ENCODE measurements at places on chromosomes 3 and 15. TPM values are rescaled to one million over a fixed set of nuclear protein-coding genes. Genes with fewer than 3 reads are reported as not detected.
A peak's percentile ranks its signal among the peaks of the same experiment; 100 is the strongest.

GRCh38 chr3:168467115-168467714, 371.5 kb upstream of the GOLIM4 start:
- no peak overlapping the region for H3K27ac ChIP-seq
- H3K4me3 ChIP-seq, result no peak overlapping the region
- DNase-seq, result peak; percentile 77
- peaks cover 20% of the 10 kb centered on the region for H3K4me1 ChIP-seq
- no peaks in the 10 kb centered on the region for H3K36me3 ChIP-seq

GRCh38 chr3:149401212-149401925, 23.9 kb upstream of the TM4SF1 start:
- H3K4me3 ChIP-seq, result no peak overlapping the region
- peak; percentile 50 for DNase-seq
- peak overlapping the region; percentile 91 for H3K27ac ChIP-seq
- H3K27me3 ChIP-seq, result no peaks in the 10 kb centered on the region

DNA sequence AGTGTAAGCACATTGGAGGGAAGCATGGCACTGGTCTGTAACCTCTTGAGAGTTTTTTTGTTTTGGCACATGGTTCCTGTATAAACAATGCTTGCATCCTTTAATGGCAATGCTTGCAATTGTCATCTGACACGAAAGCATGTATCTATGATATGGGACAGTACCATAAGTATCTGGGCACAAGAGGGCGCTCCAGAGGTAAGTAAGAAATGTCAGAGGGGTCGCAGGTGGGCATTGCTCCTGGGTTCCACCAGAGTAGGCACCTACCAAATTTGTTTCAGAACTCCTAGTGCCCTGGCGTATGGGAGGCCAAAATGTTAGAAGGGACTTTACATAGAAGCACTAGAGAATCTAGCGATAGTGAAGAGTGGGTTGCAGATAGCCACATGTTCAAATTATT, 58.7 kb upstream of the BCHE start:
- DNase-seq, result no peak
- no peaks in the 10 kb centered on the region for H3K4me1 ChIP-seq
- no peak overlapping the region for H3K4me3 ChIP-seq

DNA sequence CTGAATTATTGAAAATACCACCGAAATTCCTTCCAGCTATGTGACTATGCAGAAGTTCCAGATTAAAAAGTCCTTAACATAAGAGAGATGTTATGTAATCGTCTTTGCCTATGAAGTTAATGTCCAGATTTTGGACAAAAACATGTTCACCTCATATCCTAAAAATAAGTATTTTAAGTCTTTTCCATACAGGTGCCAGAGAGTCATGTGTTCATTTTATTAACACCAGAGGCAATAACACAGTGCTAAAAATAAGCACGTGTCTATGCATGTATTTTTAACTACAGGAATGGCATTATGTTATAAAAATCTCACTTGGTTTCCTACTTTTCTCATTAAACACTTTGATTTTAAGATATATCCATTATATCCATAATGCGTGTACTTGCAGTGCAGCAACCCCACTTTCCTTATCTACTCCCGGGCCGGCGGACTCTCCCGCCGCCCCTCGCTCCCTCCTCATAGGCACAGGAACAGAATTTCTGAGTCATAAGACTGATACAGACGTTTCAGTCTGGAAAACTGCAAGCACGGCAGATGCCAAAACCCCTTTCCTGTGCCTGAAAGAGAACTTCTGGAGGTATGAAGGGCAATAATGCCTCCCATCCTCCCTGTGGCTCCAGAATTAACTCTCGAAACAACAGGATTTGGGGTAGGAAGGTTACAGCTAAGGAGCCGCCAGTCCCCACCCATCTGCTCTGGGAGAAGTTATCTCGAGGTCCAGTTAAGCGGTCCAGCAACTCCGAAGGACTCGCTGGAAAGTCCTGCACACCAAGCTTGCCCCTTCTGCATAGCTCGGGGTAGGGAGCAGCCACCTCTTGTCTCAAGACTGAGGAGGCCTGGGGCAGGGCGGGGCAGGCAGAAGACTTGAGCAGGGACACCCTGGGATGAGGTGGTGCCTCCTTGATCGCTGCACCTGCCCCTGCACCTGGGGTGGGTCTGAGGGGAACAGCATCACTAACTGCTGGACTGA, 22.3 kb upstream of the PSTPIP1 start:
- no peak overlapping the region for H3K4me3 ChIP-seq
- no peaks in the 10 kb centered on the region for H3K36me3 ChIP-seq

TAGLN3 gene
- 2.6 TPM for total RNA-seq

DLL4 gene
- 31.8 TPM for total RNA-seq

GOLGA8S gene
- total RNA-seq, result 0.11 TPM

ITIH1 gene
- 0.34 TPM for total RNA-seq
